ENCODE measurements at places on chromosomes 5 and 9.

GRCh38 chr5:143182901-143183820, 220.3 kb downstream of the NR3C1 start:
- peak; percentile 35 for DNase-seq

- DNase-seq: no peak
These were observed 205.4 kb downstream of the ADAMTS6 start for GRCh38 chr5:65276178-65276890.

DNA sequence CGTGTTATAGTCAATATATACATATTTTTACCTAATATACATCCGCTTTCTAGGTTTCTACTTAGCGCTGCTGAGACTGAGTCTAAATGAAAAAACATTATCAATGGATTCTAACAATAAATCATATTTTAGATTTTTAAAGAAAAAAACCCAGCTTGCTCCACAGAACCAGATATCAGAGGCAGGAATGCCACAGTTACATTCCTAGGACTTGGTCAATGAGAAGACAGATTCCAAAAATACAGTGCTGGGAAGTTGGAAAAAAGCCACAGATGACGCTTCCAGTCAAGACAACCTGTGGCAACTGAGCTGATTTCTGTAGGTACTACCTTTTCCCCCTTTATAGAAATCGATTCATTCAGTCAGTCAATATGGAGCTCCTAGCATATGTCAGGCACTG, 577 bp upstream of the CCDC112 start:
- DNase-seq: peak; percentile 18

- DNase-seq: no peak
These were observed 580.2 kb downstream of the EBF1 start for GRCh38 chr5:158519433-158520021.

GRCh38 chr5:6850106-6850432, 136.8 kb downstream of the TENT4A start:
- DNase-seq: no peak

DNA sequence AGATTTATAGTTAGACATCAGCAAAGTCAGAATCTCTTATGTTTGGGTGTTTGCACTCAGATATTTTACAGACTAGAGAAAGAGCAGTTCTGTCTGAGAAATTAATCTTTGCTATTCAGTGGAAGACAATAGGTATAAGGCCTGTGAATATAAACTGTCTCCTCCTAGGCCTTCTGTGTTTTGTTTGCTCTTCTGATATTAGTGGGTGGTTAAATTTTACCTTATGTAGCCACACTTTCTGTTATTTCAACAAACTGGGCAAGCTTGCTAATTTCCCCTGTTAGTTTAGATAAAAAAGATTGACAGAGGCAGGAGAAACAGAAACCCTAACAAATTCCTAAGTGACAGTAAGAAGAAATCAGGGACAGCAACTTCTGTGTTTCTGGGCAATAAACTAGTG, 141.6 kb downstream of the ARHGAP26 start:
- no peak for DNase-seq

DNA sequence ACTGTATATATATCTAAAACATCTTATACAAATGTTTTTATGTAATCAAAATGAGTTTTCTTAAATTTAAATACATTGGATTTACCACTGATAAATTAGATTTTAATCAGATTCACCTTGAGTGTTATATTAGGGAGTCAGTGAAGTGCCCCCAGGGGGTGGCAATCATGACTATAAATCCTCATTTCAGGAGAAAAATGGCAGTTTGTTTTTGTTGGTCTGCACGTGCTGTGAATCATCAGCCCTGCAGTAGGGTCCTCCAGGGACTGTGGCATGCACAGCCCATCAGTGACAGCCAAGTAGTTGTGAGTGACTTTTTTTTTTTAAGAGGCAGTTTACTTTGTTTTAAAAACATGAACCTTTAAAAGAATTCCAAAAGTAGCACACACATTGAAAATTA, 65.2 kb downstream of the ZSWIM6 start:
- no peak for DNase-seq

DNA sequence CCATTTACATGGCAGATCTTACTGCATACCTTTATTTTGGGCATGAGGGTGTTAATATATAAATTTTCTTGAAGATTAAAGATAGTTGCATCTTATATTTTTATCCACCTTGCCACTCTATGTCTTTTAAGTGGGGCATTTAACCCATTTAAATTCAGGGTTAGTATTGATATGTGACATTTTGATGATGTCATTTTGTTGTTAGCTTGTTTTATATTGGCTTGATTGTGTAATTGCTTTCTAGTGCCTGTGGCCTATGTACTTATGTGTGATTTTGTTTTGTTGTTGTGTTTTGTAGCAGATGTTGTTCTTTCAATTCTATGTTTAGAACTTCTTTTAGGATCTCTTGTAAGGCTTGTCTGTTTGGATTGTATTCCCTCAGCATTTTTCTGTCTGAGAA, 939.9 kb upstream of the CDH9 start:
- DNase-seq: no peak

- no peak for DNase-seq
These were observed 79.2 kb upstream of the SPIN1 start for GRCh38 chr9:88308831-88309560.

DNA sequence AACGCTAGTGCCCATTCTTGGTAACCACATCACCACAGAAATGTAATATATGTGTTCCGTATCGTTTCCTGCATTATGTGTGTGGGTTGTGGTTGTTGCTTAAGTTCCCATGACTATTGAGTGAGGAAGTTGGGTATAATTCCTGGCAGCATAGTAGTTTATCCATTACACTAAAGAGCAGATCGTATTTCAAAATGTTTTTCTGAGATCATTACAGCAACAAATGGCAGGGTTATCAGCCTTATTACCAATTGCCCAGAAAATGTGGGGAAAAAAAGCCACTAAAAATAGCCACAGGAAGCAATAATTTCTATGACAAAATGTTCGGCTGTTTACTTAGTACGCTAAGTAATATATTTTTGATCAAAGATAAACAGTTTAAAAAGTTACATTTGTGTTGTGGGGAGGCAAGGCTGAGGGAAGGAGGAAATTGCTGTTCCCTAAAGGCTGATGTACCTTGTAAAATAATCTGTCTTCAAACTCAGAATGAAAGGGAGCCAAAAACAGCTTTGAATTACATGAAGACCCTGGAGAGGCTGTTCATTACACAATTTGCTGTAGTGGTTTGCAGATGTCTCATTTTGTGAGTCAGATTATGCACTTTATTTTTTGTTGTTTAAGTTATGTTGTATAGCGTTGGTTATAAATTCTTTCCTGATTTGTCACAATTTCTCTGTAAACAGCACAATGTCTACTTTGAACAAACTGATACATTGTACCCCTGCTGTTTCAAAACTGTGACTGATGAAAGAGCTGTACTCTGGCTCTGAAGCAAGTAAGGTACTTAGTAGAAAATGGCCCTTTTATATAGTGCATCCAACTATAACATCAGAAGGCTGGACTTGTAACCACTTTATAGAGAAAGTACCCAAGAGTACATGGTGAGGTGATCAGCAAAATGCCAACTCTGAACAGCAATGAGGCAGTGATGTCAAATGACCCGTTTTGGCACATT, 1028.5 kb downstream of the NR2F1-AS1 start:
- DNase-seq: peak; percentile 96

GRCh38 chr5:14574891-14575508, 6.6 kb upstream of the OTULINL start:
- DNase-seq: no peak

DNA sequence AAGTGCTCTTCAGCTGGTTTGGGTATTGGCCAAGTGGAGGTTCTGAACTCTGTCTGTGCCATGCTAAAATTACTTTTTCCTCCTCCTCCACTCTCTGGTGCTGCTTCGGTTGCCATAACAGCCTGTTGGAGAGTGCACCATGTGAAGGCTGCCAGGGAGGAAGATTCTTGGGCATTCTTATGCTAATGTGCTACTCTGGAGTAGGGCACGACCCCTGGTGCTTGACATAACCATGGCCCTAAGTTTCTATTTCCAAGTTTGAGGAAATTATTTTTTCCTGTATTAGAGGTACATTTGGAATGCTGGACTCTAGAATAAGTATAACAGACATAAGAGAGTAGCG, 111.6 kb downstream of the ARHGAP26 start:
- peak; percentile 14 for DNase-seq

DNA sequence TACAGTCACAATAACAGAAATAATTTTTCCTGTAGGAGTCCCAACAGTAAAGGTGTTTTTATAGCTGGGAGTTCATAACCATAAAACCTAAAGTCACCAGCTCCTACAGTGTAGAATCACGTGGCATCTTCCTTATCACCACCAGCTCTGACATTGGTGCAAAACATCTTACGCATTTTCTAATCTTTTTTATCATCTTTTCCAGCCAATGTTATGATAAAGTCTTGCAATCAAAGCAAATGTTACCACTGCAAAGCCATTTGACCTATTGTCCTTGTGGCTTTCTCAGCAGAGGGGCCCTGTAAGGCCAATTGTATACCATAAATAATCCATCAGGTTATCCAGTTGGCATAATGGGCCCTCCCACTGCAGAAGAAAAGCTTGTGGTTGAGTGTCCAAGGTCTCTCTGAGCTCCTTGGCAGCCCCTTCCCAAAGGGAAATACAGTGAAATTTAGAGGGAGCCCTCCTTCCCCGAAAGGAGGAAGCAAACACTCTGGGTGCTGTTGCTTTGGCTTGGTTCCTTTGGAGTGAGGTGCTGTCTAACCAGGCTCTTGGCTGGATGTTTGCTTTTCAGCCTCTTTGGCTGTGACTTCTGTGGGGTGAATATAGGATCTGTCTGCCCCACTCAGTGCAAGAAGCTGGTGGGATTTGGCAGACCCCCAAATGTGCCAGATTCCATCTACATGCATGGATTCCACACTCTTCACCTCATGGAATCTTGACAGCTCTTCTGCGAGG, 29.3 kb upstream of the CPEB4 start:
- DNase-seq: no peak

GRCh38 chr5:149372076-149372795, 6.9 kb downstream of the IL17B start:
- DNase-seq: no peak

DNA sequence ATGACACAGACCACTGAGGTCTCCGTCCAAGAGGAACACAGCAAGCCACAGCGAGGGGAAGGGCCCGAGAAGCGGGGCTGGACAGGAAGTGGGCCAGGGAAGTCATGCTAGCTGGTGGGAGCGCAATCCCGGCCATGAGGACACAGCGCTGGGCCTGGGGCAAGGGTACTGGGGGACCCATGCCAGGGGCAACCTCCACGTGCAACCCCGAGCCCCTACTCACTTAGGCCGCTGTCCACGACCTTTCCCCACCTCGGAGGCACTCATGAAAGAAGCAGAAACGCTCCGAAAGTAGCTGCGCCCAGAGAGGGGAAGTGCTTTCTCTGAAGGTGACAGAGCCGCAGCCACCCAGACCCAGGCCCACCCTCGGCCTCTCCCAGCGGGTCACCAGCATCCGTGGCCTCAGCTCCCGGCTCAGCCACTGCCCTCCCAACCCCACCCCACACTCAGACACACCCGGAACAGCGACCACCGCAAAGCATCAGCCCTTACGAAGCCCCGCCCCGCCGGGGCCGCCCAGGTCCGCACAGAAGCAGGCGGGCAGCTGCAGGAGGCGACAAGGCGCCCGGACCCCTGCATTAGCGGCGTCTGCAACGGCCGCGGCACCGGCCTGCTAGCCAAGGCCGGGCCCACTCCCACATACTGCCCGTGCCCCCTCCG, 782 bp downstream of the BICD2 start:
- DNase-seq: peak; percentile 57

DNA sequence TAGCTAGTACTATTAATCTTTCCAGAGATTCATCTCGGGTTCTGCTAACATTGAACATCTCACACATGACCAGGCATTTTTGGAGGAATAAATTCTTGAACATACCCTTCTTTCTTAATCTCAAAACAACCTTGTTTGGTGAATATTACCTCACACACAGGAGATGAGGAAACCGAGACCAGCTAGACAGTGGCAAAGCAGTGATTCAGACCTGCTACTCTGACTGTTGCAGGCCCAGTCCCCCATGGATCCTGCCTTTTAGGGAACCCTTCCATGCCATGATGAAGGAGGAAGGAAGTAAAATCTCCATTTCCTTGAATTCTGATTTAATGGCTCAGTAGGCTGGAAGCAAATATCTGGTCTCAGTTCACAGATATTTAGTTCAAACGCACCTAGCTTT, 2.6 kb downstream of the PCSK5 start:
- no peak for DNase-seq

GRCh38 chr5:60026161-60026560, 132.6 kb upstream of the PDE4D start:
- DNase-seq: peak; percentile 4

DNA sequence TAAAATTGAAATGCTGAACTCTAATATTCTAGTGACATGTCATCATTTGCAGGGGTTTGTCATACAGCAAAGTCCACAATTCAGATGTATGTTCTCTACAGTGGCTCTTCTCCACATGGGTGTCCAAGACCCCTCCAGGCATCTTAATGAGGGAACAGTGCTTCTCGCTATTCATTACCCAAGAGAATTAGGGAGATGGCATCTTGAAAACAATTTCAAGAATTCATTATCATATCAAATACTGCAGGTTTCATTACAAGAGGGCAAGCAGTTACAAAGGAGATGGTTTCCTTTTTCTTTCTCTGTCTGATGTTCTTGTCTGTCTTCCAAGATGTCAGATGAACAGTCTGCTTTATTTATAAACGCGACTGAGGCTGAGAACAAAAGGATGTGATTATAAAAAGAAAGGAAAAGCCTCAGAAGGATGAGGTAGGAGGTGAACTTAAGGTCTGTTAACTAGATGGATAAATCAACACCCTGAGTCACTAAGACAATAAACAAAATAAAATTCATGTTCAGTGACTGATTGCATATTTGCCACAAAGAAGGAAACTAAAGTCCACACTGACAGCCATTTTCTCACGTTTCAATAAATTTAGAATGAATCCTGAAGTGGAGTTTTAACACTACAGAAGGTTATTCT, 326.7 kb upstream of the EFNA5 start:
- peak; percentile 23 for DNase-seq

- DNase-seq: no peak
These were observed 59.7 kb upstream of the IER5L start for GRCh38 chr9:129237803-129238202.

GRCh38 chr5:138349852-138350562, 2.5 kb upstream of the KDM3B start:
- DNase-seq: peak; percentile 57

DNA sequence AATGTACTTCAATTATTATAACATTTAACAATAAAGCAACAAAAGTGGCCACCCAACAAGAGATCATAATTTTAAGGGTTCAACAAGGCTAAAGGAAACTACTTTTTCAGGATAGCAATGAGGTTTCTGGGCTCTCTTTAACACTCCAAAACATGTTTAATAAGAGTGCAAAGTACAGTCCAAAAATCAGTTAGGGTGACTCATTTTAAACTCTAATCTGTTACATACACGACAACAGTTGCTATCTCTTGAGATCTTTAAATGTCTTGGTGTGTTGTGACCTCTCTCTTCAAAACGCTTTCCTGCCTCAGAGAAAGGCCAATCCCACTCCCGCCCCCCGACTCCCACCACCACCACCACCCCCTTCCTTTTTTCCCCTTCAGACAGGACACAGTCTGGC, 11.5 kb downstream of the NFIB start:
- DNase-seq: peak; percentile 32

DNA sequence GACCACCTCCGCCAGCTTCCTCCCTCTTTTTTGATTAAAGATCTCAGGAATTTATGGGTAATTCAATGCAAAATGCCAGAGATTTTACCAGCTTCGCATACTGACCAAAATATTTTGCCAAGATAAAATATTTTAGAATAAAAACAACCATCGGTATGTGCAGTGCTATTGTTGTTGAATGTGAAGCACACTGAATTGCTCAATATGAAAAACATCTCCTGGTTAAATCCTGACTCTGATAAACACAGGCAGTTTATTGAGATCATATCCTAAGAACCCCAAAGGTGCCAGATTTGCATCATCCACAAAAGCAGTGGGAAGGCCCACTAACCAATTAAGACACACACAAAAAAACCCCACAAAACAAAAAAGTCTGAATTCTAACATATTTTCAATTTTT, 202.4 kb downstream of the GLIS3 start:
- peak; percentile 42 for DNase-seq

Data from GM23248 (cell line).